CD4-positive, alpha-beta T cell treated with Interleukin-1 beta for 1 hour (primary cell): ENCODE measurements at places on chromosomes 7 and 10.

GRCh38 chr7:665736-666453, 60.6 kb upstream of the DNAAF5 start:
- no peak for DNase-seq

DNA sequence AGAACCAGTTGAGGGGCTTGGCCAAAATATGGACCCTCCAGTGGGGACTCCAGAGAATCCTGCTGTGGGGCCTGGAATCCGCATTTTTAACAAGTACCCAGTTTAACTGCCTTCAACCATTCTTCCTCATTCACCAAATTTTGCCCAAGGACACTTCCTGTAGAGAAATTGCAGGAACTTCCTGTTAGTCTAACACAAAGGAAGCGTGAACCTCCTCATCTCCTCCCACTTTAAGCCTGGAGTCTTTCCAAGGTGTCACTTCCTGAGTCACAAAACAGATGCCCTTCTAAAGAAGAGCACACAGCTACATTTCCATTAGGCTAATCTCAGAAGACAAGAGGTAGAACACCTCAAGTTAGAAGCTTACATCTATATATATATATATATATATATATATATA, 188.4 kb downstream of the PPP1R17 start:
- DNase-seq = no peak

- no peak for DNase-seq
These were observed 7.3 kb downstream of the SLC25A13 start for GRCh38 chr7:96314402-96315124.

DNA sequence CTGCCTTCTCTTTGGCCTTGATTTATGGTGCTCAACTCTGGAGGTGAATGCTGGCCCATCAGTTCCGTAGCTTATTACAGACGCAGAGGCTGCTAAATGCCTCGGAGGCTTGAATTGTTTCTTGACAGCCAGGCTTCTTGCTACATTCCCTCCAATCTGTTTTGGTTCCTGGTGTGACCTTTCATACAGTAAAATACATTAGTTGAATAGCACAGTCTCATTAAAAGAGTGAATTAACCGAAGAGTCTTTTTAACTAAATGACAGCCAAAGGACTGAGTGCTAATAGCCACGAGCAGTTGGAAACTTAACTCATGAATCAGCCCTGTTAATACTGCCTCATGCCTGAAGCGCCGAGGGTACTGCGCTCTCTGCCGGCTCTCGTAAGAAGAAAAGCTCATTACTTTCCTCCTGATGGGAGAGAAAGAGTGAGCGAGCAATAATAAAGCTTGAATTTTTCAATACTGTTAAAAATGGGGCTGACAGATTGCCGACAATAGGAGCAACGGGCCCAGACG, 236.4 kb upstream of the GPR26 start:
- DNase-seq = no peak

GRCh38 chr10:62817121-62817765, 1.1 kb upstream of the EGR2 start:
- DNase-seq = peak; percentile 50

GRCh38 chr7:91551377-91552175, 287.3 kb downstream of the FZD1 start:
- no peak for DNase-seq

DNA sequence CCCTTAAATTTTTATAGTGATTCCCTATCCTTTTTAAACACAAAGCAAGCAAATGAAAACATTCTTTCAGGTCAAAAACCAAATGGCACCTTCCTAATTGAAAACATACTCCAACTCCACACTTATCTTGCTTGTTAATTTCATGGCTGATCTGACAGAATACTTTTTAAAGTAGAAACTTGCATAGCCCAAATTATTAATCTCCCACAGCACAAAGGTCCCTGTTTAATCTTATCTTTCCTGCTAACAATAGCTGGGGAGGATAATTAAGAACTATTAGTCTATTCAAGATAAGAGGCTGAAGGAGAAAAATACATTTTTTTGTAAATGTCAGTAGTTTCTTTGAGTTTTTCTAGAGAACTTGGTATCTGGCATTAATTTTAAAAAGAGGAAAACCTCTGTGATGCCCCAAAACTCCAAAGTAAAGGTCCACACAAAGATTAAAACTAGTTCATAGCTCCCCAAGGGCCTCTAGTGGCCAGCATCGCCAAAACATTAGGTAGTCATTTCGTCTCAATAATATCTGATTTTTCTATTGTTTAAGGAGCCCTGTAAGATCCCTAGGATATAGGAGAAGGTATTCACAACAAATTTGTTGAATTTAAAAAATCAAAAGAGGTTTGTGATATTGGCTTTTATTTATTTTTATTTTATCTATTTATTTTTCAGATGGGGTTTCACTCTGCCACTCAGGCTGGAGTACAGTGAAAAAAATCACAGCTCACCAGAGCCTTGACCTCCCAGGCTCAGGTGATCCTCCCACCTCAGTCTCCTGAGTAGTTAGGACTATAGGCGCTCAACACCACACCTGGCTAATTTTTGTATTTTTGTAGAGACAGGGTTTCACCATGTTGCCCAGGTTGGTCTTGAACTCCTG, 14.7 kb downstream of the CDNF start:
- peak; percentile 58 for DNase-seq

DNA sequence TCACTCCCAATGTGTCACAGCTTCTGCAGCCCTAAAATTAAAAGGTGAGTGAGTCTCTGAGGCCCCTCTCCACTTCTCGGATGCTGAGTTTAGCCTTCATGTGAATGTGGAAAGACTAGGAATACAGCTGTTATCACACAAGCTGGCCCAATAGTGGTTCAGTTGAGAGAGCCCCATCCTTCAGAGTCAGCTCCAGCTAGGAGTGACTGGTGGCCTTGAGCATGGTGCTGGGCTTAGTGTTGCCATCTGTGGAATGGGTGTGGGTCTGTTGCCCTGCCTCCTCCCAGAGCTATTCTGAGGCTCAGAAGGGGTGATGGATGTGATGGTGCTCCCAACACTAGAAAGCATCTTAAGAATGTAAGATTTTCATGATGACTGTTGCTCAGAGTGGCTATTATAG, 55.8 kb downstream of the FIGNL1 start:
- no peak for DNase-seq

GRCh38 chr10:95337423-95338160, 46.8 kb upstream of the PDLIM1 start:
- no peak for DNase-seq

GRCh38 chr10:129465796-129466702, 992 bp upstream of the MGMT start:
- DNase-seq = no peak

GRCh38 chr10:129741978-129742741, 221.9 kb downstream of the EBF3 start:
- DNase-seq = no peak

DNA sequence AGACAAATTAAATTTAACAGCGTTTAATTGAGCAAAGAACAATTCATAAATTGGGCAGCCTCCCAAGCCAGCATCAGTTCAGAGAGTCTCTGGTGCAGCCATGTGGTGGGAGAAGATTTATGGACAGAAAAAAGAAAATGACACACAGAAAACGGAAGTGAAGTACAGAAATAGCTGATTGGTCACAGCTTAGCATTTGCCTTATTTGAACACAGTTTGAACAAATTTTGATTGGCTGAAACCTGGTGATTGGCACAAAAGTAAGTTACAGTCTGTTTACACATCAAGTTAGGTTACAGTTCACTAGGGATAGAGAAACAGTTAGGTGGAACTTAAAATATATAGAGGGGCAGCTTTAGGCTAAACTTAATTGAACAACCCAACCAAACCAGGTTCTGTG, 720.1 kb downstream of the TYW1 start:
- no peak for DNase-seq

DNA sequence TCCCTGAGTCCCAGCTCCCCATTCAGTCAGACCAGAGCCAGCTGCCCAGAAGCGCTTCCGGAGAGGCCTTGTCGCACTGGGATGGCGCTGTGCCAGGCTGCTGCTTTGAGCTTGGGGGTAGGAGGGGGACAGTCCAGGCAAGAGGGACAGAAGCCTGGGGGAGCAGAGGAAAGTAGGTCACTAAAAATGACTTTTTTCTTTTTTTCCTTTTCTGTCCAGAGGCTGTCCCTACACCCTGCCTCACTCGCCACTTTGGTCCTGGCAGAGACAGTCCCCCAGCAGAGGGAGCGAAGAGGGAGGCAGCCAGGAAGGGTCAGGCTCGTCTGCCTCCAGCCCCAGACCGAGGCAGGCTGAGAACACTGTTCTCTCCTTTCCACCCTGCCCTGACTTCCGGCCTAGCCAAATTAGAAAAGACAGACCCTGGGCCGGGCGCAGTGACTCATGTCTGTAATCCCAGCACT, 15.8 kb upstream of the TRIM8 start:
- no peak for DNase-seq

DNA sequence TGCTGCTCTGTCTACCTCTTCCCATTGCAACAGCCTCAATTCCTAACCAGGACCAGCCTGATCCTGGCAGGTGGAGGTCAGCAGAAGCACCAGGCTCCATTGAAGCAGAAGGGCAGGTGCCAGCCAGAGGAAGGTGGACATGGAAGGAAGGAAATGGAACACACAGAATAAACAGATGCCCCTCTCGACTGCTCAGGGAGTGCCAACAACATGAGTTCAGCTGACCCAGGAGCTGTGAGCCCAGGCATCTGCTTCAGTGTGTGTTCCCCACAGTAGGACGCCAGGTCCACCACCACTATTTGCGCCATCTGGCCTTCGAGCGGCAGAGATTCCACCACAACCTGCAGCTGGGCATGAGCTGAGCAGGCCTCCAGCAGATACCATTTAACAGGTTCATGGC, 56.7 kb downstream of the GPAM start:
- no peak for DNase-seq

DNA sequence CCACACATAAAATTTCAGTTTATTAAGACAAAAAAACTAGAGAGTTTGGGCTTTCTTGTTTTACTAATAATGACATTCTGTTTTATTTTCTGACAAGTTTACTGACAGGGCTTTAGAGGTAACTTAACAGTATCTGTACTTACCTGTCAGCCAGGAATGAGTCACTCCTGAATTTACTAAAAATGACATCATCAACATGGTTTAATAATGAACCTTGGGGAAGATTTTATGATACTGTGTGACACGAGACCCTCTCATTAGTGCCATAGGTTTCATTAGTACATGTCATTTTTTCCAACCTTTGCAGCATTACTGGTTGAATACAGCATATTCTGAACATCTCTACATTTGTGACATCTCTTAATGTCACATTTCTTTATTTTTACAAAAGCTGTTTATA, 131.1 kb downstream of the KCND2 start:
- no peak for DNase-seq

GRCh38 chr7:135151533-135151932, 3.7 kb downstream of the TMEM140 start:
- DNase-seq = no peak
